ENCODE measurements at places on chromosomes 7 and 10. TPM values are rescaled to one million over a fixed set of nuclear protein-coding genes. Genes with fewer than 3 reads are reported as not detected.

Gene HMX3
- not detected for total RNA-seq

Gene MMP21
- not detected for total RNA-seq

DNA sequence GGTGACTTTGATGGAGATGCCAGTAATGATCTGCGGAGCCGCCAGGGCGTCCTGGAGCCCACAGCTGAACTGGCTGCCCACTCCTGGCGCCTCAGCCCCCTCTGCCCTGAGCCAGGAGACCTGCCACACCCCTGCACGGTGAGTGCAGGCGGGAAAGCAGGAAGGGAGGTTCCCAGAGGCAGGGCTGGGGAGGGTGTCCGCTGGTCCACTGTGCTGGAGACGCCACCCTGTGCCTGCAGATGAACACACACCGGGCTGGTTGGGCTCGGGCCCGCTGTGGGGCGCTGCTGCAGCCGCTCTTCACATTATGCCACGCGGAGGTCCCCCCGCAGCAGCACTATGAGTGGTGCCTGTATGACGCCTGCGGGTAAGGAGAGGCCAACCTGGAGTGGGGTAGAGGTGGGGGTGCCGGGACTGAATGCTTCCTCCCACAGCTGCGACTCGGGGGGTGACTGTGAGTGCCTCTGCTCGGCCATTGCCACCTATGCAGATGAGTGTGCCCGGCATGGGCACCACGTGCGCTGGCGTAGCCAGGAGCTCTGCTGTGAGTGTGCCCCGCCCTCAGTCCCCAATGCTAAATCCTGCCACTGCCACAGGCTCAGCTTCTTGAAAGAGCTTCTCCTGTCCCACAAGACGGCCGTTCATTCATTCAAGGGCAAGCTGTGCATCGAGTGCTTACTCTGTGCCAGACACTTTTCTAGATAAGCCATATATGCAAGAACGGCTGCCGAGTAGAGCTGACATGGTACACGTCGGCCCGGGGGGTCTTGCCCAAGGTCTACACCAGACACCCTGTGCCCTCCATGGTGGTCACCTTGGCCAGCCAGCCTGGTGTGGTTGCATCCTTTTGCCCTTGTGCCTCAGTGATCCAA, 14.3 kb upstream of the ZNF467 start:
- peak; percentile 45 for DNase-seq

GRCh38 chr7:156063241-156063810, 251.1 kb upstream of the SHH start:
- no peak for DNase-seq

DNA sequence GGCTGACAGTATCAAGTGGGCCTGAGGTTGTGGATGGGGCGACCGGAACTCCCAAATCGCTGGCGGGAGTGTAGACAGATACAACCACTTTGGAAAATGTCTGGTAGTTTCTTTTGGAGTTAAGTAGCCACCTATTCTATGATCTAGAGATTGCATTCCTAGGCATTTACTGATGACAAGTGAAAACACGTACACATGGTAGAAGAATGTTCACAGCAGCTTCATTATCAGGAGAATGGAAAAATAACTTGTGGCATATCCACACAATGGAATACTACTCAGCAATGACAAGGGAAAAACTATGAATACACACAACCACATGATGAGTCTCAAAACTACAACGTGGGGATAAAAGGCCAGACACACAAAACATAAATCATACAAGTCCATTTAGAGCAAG, 146.0 kb downstream of the MYOF start:
- DNase-seq: no peak

DNA sequence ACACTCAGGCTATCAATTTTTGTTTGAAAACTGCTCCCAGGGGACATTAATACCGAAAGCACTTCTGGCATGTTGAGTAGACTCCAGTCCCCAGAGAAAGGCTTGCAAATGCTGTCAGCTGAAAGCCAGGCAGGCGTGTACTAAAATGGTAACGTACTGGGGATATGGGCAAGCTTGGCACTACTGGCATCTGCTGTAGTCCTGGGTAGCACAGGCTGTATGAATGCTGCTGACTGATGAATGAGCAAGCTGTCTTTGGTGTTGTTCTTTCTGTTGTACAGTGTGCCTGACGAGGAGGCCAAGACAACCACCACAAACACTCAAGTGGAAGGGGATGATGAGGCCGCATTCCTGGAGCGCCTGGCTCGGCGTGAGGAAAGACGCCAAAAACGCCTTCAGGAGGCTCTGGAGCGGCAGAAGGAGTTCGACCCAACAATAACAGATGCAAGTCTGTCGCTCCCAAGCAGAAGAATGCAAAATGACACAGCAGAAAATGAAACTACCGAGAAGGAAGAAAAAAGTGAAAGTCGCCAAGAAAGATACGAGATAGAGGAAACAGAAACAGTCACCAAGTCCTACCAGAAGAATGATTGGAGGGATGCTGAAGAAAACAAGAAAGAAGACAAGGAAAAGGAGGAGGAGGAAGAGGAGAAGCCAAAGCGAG, 53.5 kb upstream of the AGBL3 start:
- no peak for DNase-seq

- DNase-seq: no peak
Observed at GRCh38 chr10:79361726-79362397, 14.6 kb downstream of the PPIF start.

DNA sequence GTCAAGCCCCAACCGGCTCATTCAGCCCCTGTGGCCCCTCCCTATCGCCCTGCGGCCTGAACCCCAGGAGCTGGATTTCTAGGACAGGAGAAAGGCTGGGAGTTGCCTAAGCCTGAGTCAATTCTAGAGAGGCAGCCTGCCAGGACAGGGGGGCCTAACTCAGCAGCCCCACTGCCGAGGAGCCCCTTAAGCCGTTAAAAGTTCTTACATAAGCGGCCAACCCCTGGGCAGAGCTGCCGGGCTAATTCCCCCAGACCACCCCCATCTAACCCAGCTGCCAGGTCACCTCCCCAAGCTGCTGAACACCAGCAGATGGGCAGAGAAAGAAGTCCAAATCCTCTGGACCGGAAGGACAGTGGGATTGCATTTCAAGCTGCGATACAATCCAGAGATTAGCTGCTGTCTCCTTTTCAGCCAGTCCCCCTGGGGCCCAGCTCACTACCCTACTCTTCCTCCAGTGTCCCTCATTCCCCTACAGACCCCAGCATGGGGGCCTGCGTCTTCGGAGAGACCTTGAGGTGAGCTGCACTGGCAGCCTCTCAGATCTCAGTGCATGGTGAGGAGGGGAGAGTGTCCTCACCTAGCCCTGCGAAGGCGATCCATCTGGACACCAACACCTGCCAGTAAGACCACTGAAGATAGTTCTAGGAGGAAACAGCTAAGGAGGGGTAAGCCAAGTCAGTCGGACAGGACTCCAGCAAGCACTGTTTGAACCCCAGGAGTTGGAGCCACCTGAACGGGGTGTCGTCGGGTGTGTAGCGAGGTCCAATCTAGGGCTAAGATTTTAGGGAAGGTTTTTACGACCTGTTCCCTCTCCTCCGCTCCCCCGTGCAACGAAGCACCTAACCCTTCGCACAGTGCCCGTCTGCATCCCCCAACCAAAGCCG, 830 bp downstream of the IMPDH1 start:
- DNase-seq: no peak

Gene TMEM229A
- total RNA-seq: not detected

GRCh38 chr7:126302639-126303038, 950.1 kb downstream of the GRM8 start:
- DNase-seq: no peak

DNA sequence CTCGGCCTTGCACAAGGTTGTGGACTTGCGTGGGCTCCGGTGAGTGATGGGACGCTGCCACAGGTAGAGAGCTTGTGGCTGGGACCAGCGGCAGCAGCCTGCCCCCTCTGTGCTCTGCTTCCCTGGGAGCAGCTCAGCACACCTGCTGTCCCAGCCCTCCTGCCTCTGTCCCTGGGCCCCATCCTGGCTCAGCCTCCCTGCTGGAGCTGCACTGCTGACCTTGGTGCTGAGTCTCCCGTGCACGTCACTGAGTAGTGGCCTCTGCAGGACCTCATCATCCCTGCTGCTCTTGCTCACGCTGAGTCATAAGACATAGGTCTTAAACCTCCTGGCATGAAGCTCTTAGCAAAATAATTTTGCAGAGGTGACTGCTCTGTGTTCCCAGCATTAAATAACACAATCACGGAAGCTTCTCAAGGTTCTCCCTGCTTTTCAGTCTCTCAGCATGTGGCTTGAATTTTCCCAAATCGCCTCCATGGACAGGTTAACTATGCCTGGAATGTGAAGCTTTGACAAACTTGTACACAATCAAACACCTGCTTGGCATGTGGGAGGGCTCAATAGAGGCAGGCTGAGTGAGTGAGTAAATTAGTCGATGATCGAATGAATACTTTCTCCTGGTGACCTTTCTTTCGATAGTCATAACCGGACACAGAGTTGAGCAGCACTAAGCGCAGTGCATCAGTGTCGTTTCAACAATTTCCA, 63.8 kb upstream of the NPS start:
- no peak for DNase-seq

Gene PARP12
- 25.7 TPM for total RNA-seq

- no peak for DNase-seq
Observed at GRCh38 chr10:75568450-75569130, 137.2 kb downstream of the LRMDA start.

DNA sequence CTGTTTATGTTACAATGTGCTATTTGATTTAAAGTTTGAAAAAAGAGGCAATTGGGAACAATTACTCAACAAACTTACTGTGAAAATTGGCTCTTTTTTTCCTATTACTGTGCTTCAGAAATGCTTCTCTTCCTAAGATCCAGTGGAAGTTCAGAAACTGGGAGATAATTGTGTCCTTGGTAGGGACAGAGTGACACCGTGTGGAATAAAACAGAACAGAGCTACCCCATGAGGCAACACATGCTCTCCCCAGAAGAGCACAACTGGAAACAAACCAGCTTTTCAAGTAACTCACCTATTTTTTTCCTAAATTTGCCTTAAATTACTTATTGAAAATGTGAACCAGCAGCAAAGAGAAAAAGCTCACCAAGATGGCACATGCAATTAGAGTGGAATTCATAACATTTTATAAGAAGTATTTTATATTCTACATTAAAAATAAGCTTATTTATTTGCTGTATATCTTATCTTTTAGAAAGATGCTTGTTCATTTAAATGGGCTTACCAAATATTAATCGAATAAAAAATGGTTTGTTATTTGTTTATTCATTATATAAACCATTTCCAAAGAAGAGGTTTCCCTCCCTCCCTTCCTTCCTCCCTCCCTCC, 346.1 kb upstream of the ANKRD30A start:
- DNase-seq: no peak

DNA sequence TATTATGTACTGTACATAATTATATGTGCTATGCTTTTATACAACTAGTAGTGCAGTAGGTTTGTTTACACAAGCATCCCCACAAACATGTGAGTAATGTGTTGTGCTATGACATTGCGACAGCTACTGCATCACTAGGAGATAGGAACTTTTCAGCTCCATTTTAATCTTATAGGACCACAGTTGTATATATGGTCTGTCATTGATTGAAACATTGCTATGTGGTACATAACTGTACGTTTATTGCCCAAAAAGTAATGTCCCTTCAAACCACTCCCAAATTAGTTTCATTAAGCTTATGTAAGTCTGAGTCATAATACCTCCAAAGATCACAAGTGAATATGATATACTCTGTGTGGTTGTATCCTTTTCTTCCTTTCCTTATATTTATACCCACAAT, 183.2 kb upstream of the POT1 start:
- no peak for DNase-seq

DNA sequence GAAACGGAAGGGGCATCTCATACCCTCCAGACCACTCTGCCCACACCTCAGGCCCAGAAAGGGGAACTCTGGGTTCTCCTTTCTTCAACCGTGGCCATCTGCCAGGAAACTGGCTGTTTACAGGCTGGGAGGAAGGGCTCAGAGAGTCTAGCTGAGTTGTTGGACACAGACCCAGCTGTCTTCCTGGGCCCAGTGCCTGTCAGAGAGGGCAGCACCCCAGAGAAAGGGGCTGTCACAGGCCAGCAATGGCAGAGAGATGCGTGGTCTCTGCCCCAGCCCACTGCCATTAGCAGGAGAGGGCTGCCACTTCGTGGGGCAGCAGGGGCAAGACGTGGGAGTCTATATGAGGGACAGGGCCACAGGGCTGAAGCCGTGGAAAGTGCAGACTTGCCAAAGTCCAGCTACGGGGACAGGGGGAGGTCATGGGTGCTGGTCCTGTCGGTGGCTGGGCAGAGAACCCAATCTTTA, 11.0 kb downstream of the GRID1 start:
- DNase-seq: no peak

- no peak for DNase-seq
Observed at GRCh38 chr10:89475591-89475998, 59.8 kb downstream of the SLC16A12 start.

DNA sequence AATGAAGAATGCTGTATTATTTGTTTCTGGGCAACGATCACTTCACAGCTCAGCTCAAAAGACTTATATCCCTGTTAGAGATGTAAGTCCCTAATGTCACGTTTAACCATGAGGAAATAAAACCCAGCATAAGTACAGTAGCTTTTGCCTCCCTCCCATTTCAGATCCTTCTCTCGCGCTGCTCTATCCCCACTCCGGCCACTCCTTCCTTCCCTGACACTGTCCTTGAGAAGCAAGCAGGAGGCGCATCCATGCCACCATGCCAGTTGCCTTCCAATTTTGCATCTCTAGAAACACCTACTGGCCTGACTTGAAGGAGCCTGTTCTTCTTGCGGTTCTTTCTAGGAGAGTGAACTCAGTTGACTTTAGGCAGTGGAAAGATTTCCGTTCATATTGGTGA, 1.2 kb downstream of the FAM180A start:
- DNase-seq: no peak

DNA sequence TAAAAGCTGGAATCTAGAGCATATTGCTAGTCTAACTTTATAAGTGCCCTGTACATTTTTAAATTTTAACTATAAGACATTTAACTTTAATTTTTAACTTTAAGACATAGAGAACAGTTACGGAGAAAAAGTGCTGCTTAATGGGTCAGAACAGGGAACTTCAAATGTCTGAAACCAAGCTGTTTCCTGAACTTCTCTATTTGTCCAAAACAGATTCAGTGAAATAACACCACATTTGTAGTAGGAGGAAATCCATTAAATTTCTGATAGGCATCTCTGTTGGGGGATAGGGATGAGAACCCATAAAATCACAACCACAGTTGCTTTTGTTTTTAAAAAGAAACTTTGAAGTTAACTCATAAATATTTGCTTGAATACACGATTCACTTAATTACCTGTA, 170.8 kb upstream of the ANK3 start:
- no peak for DNase-seq

Measured in activated CD4-positive, alpha-beta T cell treated with anti-CD3 and anti-CD28 coated beads for 36 hours (primary cell).